ENCODE measurements at places on chromosomes 7 and 10.

- DNase-seq, result no peak
Observed at GRCh38 chr10:75098902-75099673, 12.4 kb upstream of the SAMD8 start.

GRCh38 chr10:67772151-67772550 lies 65.8 kb downstream of the DNAJC12 start:
- DNase-seq, result no peak

GRCh38 chr7:50559881-50560280 lies 5.3 kb downstream of the DDC start:
- no peak for DNase-seq

GRCh38 chr10:114561008-114561523 lies 97.0 kb downstream of the ABLIM1 start:
- DNase-seq, result no peak

- DNase-seq, result no peak
Observed at GRCh38 chr7:1085910-1086421, 1.9 kb upstream of the GPER1 start.

DNA sequence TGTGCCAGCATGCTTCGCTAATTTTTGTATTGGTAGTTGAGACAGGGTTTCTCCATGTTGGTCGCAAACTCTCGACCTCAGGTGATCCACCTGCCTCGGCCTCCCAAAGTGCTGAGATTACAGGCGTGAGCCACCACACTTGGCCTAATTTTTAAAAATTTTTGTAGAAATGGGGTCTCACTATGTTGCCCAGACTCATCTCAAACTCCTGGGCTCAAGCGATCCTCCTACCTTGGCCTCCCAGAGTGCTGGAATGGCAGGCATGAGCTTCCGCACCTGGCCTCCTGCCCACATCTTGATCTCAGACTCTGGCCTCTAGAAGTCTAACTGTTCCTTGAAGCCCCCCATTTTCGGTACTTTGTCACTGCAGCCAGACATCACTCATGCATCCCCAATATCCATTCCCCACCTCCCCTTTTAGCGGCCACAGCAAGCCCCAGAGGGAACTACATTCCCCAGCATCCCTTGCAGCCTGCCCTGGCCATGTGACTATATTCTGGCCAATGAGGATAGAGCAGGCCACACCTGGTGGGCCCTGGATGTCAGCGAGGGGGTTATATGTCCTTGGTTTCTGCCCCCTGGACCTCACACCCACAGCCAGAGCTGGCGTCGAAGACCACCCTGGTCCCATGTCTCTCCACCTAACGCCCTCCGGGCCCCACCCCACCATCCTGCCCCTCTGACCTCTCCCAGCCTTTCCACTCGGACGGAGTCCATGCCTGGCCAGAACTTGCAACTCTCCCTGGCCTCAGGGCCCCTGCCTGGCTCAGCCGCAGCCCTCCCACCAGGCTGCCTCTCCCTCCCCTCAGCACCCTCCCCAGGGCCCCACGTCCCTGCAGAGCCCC lies 33.8 kb downstream of the MICALL2 start:
- DNase-seq, result no peak

- no peak for DNase-seq
Observed at GRCh38 chr10:123102673-123103072, 33.1 kb upstream of the HMX3 start.

GRCh38 chr10:22314852-22315251 lies 1.3 kb upstream of the COMMD3 start:
- no peak for DNase-seq

GRCh38 chr10:116909307-116909706 lies 60.0 kb downstream of the ENO4 start:
- DNase-seq, result no peak

DNA sequence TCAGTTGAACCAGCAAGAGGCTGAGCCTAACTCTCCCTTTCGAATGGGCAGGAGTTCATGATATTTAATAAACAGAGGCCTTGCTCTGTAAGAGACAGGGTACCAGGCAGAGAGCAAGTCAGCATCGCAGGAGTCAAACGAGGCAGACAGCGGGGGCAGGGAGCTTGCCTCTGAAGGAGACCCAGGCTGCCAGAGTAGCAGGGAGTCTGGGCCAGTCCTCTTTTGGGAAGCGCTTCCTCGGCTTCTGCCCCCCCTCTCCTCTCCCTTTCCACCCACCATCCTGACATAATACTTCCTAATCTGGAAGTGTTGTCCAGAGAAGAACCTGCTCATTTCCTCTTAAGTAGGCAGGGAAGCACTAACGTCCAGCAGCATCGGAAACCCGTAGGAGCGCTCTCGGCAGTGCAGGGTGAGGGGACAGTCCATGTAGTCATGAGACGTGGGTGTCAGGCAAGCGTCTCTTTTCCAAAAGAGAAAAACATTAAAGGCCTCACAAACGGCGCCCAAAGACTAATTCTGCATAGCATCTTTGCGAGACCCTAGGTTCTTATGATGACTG lies 171.1 kb downstream of the EGFR start:
- no peak for DNase-seq

- no peak for DNase-seq
Observed at GRCh38 chr10:124598773-124599587, 137.4 kb downstream of the LHPP start.

- DNase-seq, result no peak
Observed at GRCh38 chr10:95651346-95652060, 5.0 kb downstream of the ALDH18A1 start.

DNA sequence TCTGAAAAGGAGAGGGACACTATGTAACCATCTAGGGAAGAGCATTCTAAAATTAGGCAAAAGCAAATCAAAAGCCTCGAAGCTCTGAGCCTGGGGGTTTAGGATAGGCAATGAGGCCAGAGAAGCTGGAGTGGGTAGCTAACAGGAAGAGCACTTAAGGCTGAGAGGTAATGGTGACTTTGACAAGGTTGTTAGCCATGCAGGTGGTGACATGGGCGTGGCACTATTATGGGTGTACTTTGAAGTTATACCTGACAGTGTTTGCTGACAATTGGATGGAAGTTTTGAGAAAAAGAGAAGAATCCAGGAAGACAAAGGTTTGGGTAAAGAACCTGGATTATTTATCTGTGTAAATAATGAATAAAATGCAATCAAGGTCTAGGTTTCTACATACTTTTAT lies 383.0 kb upstream of the SEMA3C start:
- DNase-seq, result no peak

- DNase-seq, result no peak
Observed at GRCh38 chr10:89095701-89096391, 105.2 kb downstream of the FAS start.

GRCh38 chr7:80412842-80413241 lies 99.0 kb downstream of the GNAT3 start:
- DNase-seq, result no peak

GRCh38 chr10:84140036-84140379 lies 699 bp downstream of the GHITM start:
- DNase-seq, result peak; percentile 56

- DNase-seq, result no peak
Observed at GRCh38 chr7:81694711-81695110, 75.1 kb downstream of the HGF start.

GRCh38 chr7:112350585-112350984 lies 99.7 kb upstream of the IFRD1 start:
- DNase-seq, result no peak

DNA sequence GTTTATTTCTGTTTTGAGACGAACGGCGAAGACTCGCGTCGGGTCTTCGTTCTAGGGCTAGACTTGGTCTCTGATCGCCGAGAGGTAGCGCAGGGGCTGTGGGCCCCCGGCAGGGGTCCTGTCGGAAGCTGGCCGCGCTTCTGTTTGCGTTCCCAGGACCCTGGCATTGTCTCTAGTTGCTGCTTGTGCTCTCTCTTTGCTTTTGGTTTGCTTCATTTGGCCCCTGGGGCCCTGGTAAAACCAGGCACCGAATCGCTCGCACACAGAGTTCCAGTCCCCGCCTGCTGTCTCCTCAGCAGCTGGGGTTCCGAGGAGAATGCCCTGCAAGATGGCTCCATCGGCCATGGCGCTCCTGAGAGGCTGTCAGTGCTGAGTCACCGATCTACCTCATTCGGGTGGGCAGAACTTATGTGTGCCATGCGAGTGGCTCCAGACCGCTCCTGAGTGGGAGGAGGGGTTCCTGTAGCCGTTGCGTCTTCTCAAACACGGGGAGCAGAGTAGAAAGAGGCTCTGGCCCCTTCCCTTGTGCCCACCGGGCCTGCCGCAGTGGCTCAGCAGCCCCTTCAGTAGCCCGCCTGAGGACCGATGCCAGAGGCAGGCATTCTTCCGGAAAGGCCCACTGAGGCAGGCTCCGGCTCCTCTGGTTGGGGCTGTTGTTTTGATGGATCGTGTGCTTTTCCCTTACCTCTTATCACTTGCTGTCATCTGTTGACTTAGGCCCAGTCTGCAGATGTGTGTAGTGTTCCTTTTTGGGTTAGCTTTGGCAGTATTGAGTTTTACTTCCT lies 826 bp downstream of the CHPF2 start:
- no peak for DNase-seq

DNA sequence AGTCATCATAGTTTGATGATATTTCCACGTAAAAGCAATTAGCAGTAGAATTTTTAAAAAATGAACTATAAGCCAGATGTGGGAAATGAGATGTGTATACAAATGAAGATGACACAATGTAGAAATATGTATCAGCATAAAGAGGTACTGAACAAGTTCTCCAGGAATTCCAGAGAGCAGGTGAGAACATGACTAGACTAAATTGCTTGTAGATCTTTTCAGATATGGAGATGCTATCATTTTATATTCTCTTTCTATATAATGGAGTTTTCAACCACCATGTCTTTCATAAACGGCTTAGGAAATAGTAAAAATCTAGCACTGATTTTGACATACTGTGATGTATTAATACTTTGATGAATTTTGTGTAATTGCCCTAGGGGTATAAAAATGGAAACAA lies 130.9 kb downstream of the SEMA3D start:
- DNase-seq, result no peak

DNA sequence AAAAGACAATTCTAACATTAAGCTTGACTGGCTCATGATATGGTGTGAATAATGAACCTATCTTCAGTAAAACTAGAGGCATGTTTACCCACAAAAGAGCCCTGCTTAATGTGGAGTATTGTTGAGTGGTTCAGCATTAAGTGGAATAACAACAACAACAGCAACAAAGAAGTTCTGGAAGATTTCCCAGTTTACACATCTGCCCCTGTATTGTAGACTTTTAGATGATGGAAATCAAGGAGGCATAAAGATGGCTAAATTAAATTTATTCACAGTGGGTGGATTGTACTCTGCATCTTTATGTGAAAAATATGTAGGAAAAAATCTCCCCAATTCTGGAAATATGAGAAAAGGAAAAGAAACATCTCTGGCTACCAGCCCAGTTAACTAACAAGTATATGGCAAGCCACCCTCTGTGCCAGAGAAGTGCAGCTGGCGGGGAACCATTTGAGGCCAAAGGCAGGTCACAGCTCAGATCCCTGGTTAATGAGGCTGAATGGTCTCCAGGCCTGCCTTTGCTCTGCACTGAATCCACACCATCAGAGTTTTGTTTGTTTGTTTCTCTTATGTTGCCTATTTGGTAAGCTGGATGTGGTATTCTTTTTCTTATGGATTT lies 186.0 kb downstream of the SEMA3D start:
- no peak for DNase-seq

GRCh38 chr7:90817846-90818245 lies 221.7 kb downstream of the CDK14 start:
- DNase-seq, result no peak

DNA sequence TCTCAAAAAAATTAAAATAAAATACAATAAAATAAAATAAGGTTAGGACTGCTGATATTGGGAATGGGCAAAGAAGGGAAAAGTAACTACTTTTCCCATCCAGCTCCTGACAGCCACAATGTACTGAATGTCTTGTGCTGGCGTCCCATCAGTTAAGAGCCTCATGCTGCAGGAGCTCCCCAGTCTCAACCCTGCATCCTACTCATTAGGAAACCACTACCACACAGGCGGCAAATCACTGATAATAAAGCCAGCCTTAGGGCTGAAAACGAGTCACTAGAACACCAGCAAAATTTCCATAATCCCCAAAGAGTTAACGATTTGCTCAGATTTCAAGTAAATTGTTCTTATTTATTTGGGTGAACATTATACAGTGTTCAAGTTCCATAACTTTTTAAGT lies 4.3 kb downstream of the YWHAG start:
- DNase-seq, result no peak

DNA sequence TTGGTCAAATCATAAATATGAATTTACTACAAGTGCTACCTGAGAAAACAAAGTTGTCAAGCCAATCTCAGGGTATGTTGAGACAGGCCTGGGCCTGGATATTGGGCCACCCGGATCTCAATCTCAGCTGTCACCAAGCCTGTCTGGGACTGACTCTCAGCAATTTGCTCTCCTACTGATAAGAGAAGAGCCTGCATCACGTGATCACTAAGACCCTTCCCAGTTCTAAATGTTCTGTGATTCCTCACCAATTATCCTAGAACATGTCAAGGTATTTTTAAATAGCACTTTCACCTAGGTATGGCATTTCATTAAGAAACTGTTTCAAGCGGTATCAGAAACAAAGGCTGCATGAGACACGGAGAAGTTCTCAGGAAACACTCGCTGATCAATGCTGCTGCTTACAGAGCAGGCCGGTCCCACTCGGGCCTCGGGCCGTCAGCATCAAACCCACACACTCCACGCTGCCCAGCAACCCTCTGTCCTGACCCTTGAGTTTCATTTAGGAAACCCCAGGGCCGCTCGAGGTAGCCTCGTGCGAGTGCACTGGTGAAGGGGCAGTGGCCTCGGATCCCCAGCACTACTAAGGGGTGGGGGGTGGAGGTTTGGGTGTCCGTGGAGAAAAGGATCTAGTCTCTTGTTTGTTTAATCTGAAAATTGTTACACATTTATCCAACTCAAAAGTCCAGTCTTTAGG lies 4.1 kb downstream of the KLF6 start:
- no peak for DNase-seq

DNA sequence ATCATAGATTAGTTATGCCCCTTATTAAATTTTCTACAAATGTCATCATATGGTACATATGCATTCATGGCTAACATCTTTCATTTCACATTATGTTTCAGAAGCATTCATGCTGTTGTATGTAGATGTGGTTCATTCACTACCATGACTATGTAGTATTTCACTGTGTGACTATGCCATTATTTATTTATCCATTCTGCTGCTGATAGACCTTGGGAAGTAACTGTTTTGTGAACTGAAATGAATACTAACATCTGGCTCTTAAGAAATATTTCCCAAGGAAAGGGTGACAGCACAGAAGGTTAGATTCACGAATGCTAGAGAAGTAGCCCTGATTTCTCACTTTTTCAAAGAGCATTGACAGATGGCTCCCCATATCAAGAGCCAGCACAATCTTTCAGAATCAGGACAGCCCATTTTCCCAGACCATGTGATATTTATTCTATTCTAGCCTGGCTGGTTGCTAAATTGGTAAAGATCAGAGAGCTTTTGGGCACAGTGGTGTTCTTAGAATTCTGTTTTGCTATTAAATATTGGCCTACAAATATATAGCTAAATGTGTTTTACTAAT lies 157.4 kb downstream of the DYNC1I1 start:
- DNase-seq, result no peak

DNA sequence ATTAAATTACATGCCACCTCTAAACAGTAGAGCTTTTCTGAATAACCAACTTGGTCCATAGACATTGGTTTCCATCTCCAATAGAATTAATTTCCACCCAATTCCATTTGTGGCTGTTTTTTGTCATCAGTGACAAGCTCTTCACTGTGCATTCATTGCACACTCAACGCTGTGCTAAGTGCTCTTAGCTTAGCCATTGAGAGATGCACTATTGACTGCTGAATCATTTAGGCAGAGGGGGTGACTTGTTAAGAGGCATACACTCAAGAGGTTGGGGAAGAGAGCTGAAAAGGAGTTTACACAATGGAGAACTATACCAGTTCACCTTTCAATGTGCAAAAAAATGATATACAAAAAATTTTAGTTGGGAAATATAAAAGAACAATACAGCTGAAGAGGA lies 31.9 kb upstream of the CBLL1 start:
- no peak for DNase-seq

GRCh38 chr7:28376634-28377033 lies 35.7 kb upstream of the CREB5 start:
- DNase-seq, result no peak
